HuH-7 (cell line): ENCODE measurements at places on chromosomes 13 and 19.
A peak's percentile ranks its signal among the peaks of the same experiment; 100 is the strongest.

- peak; percentile 23 for DNase-seq
Measured at GRCh38 chr13:99577934-99578917, 77.0 kb downstream of the TM9SF2 start.

GRCh38 chr19:47618771-47619170 is 9.8 kb downstream of the BICRA start:
- no peak for DNase-seq

DNA sequence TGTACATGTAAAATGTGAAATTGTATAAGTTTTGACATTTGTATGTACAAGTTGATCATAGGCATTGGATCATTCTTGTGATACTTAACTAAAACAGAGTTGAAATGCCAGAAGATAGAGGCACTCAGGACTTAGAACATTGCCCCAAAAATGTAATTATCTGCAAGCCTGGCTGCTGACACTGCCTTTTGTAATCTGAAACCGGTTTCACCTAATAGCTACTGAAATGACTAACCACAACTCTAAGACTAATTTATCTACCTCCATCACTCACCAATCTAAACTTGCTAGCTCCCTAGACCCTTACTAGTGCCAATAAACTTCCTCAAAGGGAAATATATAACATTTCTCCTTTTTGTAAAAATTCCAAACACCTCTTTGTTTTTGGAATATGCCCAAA is 2596.2 kb downstream of the PCDH9 start:
- no peak for DNase-seq

DNA sequence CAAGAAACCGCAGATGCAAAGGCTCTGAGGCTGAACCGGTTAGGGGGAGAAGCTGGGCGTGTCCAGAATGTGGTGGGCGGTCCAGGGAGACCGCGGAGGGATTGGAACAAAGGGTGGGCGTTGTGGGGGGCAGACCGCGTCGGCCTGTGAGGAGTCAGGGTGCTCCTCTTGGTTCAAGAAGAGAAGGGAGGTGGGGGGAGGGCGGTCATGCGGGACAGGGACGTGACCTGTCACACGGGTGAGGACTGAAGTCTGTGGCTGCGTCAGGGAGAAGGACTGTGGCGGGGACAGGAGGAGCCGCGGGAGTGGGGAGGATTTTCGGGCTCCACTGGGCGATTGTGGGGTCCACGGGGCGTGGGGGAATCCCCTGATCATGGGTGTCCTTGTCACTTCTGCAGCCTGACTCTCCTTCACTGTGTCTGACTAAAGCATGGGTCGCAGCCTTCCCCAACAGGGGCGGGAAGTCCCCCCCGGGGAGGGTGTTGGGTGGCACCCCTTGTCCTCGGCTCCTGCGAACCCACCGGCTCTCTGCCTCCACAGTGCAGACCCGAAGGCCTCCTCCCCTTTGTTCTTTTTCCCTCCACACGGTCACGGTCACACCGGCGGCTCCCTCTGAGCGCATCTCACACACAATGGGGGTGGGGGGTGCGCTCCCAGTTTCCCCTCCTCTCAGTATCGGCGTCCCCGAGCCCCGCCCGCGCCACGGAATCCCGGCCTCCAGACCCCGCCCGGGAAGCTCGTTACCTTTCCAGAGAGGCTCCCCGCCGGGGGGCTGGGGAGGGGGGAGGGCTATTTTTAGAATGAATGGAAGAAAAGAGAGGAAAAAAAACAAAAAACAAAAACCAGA is 16.4 kb upstream of the KCNN1 start:
- DNase-seq: no peak
